ENCODE measurements at places on chromosomes 5 and 9.

DNA sequence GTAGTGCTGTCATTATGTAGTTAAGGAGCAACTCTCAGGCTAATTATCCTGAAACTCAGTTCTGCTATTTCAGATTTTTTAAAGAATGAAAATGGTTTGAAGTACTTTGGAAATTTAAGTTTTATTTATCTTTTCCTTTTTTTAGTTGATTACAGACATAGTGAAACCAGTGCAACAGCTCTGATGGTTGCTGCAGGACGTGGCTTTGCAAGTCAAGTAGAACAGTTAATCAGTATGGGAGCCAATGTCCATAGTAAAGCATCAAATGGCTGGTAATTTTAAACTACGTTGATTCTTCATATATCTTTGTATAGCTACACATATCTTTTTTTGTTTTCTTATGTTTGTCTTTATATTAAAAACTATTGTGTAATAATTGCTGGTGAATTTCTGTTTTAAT, 34.9 kb downstream of the YTHDC2 start:
- DNase-seq, result no peak

GRCh38 chr5:113713051-113713450, 199.6 kb downstream of the YTHDC2 start:
- DNase-seq, result no peak

GRCh38 chr5:137279521-137280231, 219.4 kb downstream of the SPOCK1 start:
- DNase-seq, result no peak

- DNase-seq, result no peak
Observed at GRCh38 chr9:133842721-133843227, 104.6 kb upstream of the SARDH start.

DNA sequence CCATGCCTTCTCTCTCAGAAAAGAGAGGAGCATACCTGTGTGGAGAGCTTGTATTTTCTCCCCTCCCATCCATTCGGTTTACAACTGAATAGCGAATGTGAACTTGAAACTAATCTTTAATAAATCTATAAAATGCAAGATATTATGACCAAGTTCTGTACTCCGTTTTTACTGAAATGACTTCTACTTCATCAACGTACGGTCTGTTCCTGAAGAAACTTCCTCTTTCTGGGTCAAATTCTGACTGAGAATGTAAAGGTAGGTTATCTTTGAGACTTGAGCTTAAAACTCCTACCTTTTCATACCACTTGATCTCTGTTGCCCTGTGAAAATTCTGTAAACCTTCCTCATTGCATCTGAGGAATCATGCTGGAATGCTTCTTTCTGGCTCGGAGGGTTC, 4.2 kb upstream of the CTNNAL1 start:
- DNase-seq, result no peak

DNA sequence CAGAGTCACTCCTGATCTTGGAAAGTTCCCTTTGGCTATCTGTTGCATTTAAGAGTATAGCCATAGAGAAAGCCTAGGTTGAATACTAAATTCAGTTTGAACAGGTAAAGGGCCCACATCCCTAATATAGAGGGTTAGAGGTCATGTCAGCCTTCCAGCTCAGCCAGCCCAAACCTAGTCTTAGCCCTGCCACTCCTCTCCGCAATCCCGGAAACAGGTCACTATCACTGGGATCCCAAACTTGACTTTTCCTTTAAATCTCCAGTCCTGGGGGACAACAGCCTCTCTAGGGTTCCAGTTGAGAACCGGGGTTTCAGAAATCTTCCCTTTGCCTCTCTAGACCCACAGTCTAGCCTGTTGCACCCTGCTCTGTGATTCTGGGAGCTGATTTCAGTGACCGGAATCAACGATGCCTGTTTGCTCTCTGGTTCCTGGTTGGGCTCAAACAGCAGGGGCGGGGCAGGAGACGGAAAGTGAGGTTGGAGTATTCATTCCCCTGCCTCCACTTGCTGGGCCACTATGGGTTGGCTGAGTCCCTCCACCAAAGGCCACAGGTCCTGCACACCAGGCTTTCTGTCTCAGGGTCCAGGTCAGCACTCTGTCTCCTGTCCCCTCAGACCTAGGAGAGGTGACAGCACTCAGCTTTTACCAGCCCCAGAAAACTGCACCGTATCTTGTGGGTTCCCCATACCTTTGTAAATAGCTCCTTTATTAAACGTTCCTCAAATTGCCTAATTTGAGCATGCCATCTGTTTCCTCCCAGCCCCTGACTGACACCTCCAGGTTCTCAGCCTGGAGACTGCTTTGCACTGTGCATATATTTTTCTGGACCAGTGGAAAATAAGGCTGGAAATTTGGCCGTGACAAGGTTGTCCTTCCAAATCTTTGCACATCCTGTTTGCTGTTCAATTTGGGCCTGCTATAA, 23.8 kb upstream of the CPEB4 start:
- DNase-seq, result no peak

DNA sequence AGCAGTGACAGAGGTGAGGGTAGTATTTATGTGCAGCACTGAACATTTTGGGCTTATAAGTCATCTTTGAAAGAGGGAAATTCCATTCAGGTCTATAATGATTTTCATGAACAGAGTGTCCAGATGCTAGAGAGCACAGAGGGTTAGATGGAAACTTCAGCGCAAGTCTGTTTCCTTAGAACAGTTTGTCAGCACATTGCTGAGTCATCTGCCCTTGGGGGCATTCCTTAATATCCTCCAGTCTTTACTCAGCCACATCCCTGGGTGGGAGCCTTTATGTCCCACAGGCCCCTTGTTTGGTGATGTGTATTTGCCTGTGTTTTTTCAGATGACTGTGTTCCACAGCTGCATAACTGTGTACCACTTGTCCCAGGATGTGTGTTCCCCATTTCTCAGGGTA, 138.5 kb upstream of the S1PR3 start:
- peak; percentile 80 for DNase-seq

DNA sequence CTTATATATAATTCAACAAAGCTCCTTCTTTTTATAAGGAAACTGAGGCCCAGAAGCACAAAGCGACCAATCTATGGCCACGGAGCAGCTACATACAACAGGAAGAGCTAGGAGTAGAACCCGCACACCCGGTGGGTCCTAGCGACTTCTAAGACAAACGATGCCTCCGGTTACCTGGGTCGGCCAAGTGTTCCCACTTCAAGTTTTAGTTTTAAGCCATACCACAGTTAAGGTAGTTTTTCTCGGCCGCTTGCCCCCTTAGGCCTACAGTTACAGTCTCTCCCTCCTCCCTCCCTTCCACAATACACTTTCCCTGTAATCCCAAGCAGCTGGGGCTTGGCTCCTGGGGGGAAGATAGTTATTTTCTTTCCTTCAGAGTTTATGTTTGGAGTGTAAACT, 533 bp downstream of the SREK1IP1 start:
- DNase-seq, result peak; percentile 49

DNA sequence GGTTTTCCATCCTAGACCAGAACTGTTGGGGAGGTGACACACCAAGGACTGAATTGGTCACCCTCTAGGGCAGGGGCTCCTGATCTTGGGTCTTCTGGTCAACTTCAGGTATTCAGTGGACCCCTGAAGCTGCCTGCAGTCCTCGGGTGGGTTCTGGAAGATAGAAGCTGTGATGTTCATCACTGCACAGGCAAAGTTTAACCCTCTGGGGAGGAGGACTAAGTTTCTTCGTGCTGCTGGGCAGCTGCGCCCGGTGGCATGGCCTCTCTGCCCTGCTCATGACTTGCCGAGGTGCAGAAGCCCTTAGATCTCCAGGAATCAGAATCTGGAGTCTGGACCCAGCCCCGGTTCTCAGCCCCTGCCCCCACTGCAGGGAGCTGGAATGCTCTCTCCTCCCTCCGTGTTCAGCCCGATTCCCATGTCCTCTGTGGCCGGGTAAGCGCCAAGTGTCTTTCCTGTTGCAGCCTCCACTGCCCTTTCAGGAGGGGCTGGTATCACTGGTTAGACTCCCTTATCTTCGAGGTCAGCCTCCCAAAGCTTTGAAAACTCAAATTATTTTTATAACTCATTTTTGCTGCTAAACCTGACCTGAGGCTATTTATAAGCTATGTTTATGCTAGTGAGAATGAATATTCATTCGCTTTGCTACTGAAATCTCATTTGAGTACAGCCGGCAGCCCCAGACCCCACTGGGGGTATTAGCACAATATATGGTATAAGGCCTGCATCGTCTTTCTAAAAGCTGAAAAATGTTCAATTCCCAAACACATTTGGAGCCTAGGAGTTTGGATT, 1.7 kb downstream of the LAMC3 start:
- no peak for DNase-seq

DNA sequence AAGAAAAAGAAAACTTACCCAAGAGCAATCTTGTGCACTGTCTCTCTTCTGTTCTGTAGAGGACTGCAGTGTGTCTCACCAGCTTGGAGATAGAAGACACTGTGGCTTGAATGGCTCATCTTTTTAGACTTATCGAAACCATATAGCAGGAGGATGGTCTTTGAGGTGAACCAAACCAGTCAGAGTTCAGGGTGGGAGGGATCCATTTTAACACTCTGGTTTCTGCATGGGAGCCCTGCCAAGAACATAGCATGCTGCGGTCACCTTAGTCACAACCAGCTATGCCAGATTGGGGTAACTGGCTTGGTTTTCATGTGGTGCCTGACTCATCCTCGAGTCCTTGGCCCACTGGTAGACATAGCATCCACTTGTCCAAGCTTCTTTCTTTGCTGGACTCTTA, 135.1 kb downstream of the PAPPA start:
- DNase-seq, result peak; percentile 92

GRCh38 chr9:89380437-89381307, 62.4 kb downstream of the SECISBP2 start:
- no peak for DNase-seq

GRCh38 chr5:134432174-134432573, 20.5 kb upstream of the CDKN2AIPNL start:
- DNase-seq, result no peak

GRCh38 chr9:89328064-89328463, 9.8 kb downstream of the SECISBP2 start:
- peak; percentile 30 for DNase-seq
